ENCODE measurements at places on chromosomes 11 and 22. TPM values are rescaled to one million over a fixed set of nuclear protein-coding genes. Genes with fewer than 3 reads are reported as not detected.

Gene SULT4A1
- total RNA-seq = 0.82 TPM

Gene TRIM49B
- under 0.01 TPM for total RNA-seq

Gene P2RX6
- 2.6 TPM for total RNA-seq

Gene MOGAT2
- not detected for total RNA-seq

Gene PDGFB
- 29.2 TPM for total RNA-seq

Gene HYOU1
- 187 TPM for total RNA-seq

Gene CST6
- total RNA-seq = 0.78 TPM

Gene PKDREJ
- total RNA-seq = not detected

Gene KCNJ5
- total RNA-seq = 63.7 TPM

Gene PNPLA5
- not detected for total RNA-seq
